ENCODE measurements at places on chromosomes 1 and 21.

DNA sequence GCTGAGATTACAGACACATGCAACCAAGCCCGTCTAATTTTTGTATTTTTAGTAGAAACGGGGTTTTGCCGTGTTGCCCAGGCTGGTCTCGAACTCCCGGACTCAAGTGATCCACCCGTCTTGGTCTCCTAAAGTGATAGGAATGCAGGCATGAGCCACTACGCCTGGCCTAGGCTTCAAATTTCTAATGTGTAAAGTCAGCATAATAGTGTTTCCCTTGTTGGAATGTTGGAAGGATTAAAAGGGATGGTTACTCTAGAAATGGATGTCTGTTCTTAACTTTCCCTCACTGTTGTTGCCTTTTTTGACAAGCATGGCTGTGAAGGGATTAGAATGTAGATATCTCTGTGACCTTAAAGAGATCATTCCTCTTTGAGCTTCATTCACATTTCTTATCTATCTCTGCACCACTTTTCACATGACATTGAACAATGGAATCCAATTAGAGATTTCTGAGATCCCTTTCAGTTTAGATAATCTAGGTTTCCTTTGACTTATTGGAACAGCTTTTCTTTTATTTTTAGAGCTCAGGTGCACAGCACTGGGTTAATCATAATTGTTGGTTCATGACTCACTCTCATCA is 33.7 kb downstream of the NFASC start:
- DNase-seq: no peak

DNA sequence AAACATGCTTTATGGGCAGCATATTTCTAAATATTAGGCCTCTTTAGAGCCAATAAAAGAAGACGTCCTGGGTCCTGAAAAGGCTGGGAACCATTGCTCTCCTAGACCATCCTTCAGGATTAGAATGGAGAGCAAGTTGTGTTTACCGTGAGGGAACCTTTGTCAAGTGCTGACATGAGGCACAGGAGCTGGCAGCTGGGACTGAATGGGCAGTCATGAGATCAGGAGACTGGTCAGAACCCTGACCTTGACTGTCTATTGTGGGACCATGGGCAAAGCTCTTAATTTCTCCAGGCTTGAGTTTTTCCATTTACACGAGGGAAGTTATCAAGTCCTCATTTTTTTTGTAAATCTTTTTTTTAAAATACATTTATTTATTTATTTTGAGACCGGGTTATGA is 5.2 kb downstream of the PFKFB2 start:
- no peak for DNase-seq

DNA sequence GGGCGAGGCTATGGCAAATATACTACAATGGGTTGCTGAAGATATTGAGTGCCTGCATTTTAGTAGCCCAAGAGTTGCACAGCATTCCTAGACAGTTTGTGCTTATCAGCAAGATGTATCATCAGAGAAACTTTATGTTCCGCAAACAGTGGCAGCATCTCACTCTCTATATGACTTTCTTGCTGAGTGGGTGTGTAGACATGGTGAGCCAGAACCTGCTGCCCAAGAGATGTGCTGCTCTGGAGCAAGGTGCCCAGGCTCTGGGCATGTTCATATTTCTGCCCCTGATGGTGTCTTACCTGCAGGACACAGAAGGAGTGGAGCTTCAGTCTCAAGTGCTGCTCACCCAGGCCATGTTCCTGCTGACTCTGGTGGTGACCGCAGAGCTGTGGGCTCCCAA is 8.2 kb upstream of the RGSL1 start:
- DNase-seq: no peak

GRCh38 chr1:101307985-101308689 is 71.3 kb downstream of the S1PR1 start:
- no peak for DNase-seq

DNA sequence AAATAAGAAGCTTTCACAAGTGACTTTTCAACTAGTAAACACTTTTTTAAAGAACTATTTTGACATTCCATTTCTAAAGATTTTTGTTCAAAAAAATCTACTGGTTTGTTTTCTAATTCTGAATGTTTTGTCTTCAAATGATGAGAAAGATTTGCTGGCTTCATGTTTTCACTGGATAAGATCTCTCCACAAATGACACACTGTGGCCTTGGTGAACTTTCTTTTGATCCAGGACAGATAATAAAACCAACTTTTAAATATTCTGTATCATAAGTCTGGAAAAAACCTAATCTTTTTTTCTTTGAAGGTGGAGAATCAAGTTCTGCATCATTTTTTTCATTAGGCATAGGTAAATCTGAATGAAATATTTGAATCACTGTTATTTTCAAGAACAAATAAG is 3.4 kb upstream of the TMEM35B start:
- no peak for DNase-seq

GRCh38 chr1:108502624-108503023 is 52.5 kb downstream of the NBPF6 start:
- no peak for DNase-seq

- no peak for DNase-seq
Measured at GRCh38 chr1:99674115-99675064, 28.5 kb downstream of the PALMD start.

- no peak for DNase-seq
Measured at GRCh38 chr1:56830052-56830451, 10.8 kb upstream of the FYB2 start.

GRCh38 chr1:178457651-178458050 is 39.1 kb downstream of the CLEC20A start:
- DNase-seq: no peak

DNA sequence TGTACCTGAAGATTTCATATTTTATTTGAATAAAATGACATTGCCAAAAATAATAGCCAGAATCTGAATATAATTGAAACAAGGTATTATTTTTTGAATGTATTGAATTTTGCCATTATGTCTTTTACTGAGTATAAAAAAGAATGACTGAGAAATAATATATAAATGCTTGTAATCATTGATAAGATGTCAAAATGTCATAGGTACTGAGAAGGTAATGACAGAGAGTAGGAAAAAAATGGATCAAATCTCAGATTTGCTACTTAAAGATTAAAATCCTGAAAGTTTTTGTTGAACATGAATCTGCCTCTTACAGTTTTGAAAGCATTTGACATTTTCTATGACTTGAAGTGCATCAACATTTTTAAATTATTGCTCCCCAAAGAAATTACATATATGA is 1069.9 kb upstream of the ADGRL4 start:
- DNase-seq: no peak

Measured in tibial nerve (tissue), 4 donors.